Panc1 (cell line): ENCODE measurements at places on chromosomes 16 and 17. TPM values are rescaled to one million over a fixed set of nuclear protein-coding genes. Genes with fewer than 3 reads are reported as not detected.

The ASIC2 gene
- total RNA-seq: 4.1 TPM

The HBZ gene
- 1.1 TPM for total RNA-seq

The TRAF4 gene
- total RNA-seq: 108 TPM

The CASKIN1 gene
- 4.5 TPM for total RNA-seq

The GPR179 gene
- total RNA-seq: 0.03 TPM

The CDH3 gene
- total RNA-seq: 16.7 TPM

The TP53TG3 gene
- total RNA-seq: 1.2 TPM

The NOXO1 gene
- 4.0 TPM for total RNA-seq

The USP22 gene
- 224 TPM for total RNA-seq

The KRTAP3-1 gene
- total RNA-seq: not detected

The CMTM2 gene
- total RNA-seq: not detected

The PRSS33 gene
- 0.59 TPM for total RNA-seq

The CSH1 gene
- total RNA-seq: not detected

The CA7 gene
- not detected for total RNA-seq

The KRTAP2-2 gene
- total RNA-seq: not detected

The MOSMO gene
- total RNA-seq: 20.6 TPM

The ZNF385C gene
- total RNA-seq: 0.21 TPM

The PLD6 gene
- total RNA-seq: 4.2 TPM

The USH1G gene
- not detected for total RNA-seq

The TBC1D3C gene
- total RNA-seq: not detected

The KRTAP9-8 gene
- total RNA-seq: not detected

The CCL2 gene
- 513 TPM for total RNA-seq

The SULT1A2 gene
- total RNA-seq: not detected

The LGALS9B gene
- total RNA-seq: not detected

The CTDNEP1 gene
- total RNA-seq: 132 TPM

The ABCA9 gene
- total RNA-seq: 0.05 TPM

The TEDC2 gene
- total RNA-seq: 25.0 TPM

The ASPHD1 gene
- total RNA-seq: 87.0 TPM

The UBALD2 gene
- total RNA-seq: 30.0 TPM

The TBC1D3K gene
- 1.5 TPM for total RNA-seq

The CRHR1 gene
- 0.15 TPM for total RNA-seq

The KRT36 gene
- not detected for total RNA-seq

The PRSS22 gene
- total RNA-seq: 23.9 TPM

The IL17C gene
- total RNA-seq: not detected

The TBC1D3 gene
- total RNA-seq: not detected

The KRT20 gene
- 0.13 TPM for total RNA-seq

The CCL18 gene
- not detected for total RNA-seq

The TBC1D3G gene
- total RNA-seq: 0.15 TPM

The C17orf107 gene
- 2.4 TPM for total RNA-seq

The KRT33B gene
- total RNA-seq: not detected

The ANKFN1 gene
- not detected for total RNA-seq
